ENCODE measurements at places on chromosomes 6 and 20. TPM values are rescaled to one million over a fixed set of nuclear protein-coding genes. Genes with fewer than 3 reads are reported as not detected.

Gene PLN
- total RNA-seq: not detected

Gene DLL1
- 1.2 TPM for total RNA-seq

Gene COL19A1
- not detected for total RNA-seq

Gene EYA2
- total RNA-seq: not detected

Gene TULP4
- 15.4 TPM for total RNA-seq

Gene PGC
- not detected for total RNA-seq

Gene CEBPB
- 17.1 TPM for total RNA-seq

Gene C6orf52
- not detected for total RNA-seq

Gene BPIFB1
- total RNA-seq: not detected

Gene CARMIL1
- 2.6 TPM for total RNA-seq

Gene UBE2C
- 108 TPM for total RNA-seq

Gene PTCRA
- total RNA-seq: not detected

Gene NOX3
- not detected for total RNA-seq

Gene ARMC12
- total RNA-seq: not detected

Gene GGTLC1
- total RNA-seq: not detected

Gene ARG1
- not detected for total RNA-seq

Gene BNIP5
- total RNA-seq: not detected

Gene ROMO1
- total RNA-seq: 781 TPM

Gene DACT2
- total RNA-seq: not detected

Gene SLC17A2
- not detected for total RNA-seq
